Caki2 (cell line): ENCODE measurements at places on chromosomes 7 and 10. TPM values are rescaled to one million over a fixed set of nuclear protein-coding genes. Genes with fewer than 3 reads are reported as not detected.

- DNase-seq: no peak
These were observed 1004.2 kb downstream of the GRID1 start for GRCh38 chr10:85362401-85362800.

DNA sequence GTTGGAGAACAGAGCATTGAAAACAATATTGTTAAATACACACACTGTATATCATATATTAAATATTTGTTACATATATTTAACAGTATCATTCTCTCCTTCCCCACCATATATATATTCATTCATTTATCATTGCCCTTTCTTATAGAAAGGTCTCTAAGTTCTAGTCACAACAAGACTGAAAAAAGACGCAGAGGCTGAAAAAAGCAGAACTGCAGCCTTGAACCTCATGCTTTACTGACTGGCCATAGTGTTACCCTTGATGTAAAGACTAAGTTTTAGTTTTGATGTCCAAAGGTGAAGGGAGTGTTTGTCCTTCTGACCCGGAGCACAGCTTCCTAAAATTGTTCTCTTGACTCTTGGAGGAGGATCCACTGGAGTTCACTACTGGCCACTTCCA, 247.9 kb downstream of the PTEN start:
- no peak for DNase-seq

DNA sequence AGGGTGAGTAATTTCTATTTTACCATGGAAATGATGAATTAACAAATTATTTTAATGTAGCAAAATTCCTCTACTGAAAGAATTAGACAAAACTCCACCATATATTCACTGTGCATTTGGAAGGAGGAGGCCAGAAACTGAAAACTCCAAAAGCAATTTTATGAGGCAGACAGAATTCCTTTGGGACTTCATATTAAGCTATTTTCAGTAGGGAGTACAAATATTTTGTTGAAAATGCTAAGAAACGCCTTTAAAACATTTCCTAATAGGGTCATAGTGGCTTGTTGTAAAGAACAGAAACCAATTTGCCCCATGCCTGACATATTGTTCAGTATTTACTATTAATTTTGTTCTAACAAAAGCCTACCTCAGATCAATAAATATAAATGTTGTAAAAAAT, 117.8 kb downstream of the TES start:
- no peak for DNase-seq

CUZD1 gene
- total RNA-seq: 2.5 TPM in 1 of 2 replicates, not detected in the other

- DNase-seq: peak; percentile 20
These were observed 44.2 kb downstream of the RAB11FIP2 start for GRCh38 chr10:118002581-118002980.

CALD1 gene
- total RNA-seq: 10.2 and 11.1 TPM in 2 replicates

DNA sequence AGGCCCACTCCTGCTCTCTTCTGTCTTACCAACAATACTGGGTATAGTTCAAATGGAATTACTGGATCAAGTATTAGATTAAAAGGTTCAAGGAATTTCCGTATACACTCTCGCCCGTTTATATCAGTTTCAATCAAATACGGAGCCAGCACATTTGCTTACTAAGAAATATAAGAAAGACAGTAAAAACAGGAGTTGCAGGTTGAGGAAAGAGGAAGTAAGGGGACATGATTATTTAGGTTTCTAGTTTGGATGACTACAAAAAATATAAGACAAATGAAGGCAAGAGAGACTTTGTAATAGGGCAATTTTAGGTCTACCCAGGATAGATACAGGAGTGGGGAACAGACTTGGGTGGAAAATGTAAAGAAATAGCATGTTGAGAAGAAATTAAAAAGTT, 109.9 kb upstream of the ABI1 start:
- DNase-seq: no peak

GIMAP7 gene
- not detected in 2 replicates for total RNA-seq

SP8 gene
- total RNA-seq: 1.1 and 1.4 TPM in 2 replicates

RAB19 gene
- 6.3 TPM in 1 of 2 replicates, not detected in the other for total RNA-seq

- no peak for DNase-seq
These were observed 4.2 kb upstream of the PILRA start for GRCh38 chr7:100369105-100369504.

- no peak for DNase-seq
These were observed 573 bp upstream of the PON2 start for GRCh38 chr7:95435422-95435780.

- DNase-seq: no peak
These were observed 233.8 kb upstream of the GRB10 start for GRCh38 chr7:51016546-51016945.

DNA sequence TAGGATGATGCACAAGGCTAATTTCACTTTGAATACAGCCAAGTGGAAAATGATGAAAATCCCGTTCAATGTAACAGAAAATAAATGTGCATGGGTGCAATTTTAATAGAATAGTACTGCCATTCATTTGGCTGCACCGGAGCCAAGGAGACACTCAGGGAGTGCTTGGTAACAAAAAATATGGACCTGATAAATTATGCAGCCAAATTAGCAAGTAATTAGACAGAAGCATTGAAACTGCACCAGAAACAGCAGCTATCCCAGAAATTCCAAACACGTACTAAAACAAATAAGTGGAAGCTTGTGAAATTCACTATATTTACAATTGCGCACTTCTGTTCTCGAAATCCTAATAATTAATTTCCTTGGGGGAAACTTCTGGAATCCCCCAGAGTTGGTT, 31.5 kb downstream of the ST8SIA6 start:
- no peak for DNase-seq

DNA sequence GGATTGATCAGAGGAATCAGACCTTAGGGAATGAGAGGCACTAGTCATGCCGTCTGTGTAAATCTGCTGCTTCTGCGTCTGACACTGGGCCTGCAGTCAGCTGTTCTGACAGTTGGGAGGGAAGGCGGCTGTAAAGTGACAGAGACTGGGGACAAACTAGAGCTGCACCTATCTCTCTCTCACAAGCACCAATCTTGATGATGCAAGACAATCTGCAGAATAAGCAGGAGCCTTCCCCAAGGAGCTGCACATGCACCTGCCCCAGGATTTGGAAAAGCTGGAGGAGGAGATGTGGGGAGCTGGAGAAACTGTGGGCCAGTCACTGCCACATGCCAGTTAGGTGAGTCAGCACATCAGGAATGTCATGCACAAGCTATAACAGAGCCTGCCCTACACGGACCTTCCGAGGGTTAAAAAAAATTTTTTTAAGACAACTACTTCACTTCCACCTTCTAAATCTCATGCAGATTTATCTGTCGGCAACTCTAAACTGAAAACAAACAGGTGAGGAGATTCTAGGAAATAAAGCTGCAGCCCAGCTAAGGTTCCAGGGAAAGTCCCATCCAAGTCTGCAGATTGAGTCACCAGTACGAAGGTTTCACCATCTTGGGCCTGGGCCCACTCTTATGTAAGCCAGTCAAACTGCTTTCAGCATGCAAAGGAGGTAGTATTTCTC, 39.2 kb downstream of the ENO4 start:
- peak; percentile 80 for DNase-seq

GRCh38 chr7:74012842-74013249, 15.1 kb upstream of the ELN start:
- no peak for DNase-seq

DNA sequence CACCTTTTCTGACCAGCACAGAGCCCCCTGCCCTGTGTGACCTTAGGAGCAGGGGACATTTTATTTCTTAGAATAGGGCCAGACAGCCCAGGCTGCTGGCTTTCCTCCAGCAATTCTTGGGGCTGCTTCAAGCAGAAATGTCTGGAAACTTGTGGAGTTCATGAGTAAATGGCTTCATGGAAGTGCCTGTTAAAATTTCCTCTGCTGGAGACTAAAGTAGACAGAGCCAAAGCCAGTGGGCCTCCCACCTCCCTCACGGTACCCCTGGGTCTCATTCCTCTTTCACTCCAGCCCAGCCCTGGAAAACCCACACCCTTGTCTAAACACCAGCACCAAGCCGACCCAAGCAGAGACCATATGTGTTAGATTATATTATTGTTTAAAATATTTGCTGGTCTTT, 505.5 kb upstream of the ZMIZ1 start:
- DNase-seq: no peak

SLC18A3 gene
- not detected in 2 replicates for total RNA-seq

GRCh38 chr7:152637161-152637560, 38.8 kb downstream of the XRCC2 start:
- DNase-seq: no peak

DNA sequence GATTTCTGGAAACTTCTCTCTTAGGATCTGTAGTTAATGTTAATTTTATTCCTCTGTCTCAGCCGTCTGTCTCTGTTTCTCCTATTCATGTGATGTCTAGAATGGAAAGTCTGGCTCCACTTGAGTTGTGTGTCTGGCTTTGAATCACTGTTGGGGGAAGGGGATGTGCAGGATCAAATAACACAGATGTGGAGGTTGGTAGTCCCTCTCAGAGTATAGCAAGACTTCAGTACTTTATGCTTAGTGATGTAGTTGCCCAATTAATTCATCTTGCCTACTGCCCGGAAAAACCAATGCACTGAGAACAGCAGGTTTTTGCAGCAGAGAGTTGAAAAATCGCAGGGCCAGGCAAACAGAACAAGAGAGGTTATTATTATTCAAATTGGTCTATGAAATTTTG, 79.2 kb downstream of the PHTF2 start:
- no peak for DNase-seq

- DNase-seq: no peak
These were observed 169.8 kb downstream of the SGMS1 start for GRCh38 chr10:50453940-50454339.

DNA sequence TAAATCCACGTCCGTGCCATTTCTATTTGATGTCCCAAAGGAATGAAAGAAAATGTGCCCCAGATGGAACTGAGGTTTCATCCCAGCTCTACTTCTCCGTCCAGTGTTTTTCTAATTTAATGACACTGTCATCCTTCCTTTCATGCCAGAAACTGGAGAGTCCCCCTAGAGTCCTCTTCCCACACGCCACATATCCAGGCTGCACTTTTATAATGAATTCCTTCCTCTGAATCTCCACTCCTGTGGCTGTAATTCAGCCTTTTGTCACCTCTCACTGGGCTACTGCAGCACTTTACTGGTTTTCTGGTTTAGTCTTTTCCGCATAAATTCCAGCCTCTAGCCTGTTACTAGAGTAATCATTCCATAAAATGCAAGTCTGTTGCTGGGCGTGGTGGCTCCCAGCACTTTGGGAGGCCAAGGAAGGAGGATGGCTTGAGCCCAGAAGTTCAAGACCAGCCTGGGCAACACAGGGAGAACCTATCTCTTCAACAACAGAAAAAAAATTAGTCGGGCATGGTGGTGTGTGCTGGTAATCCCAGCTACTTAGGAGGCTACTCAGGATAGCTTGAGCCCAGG, 142.6 kb upstream of the RHEB start:
- peak; percentile 52 for DNase-seq

NRAP gene
- total RNA-seq: not detected in 2 replicates
